ENCODE measurements at places on chromosomes 5 and 9. TPM values are rescaled to one million over a fixed set of nuclear protein-coding genes. Genes with fewer than 3 reads are reported as not detected.

PCDHGB1 gene
- 0.24 TPM for total RNA-seq

WDR38 gene
- total RNA-seq = not detected

MEF2C gene
- 0.85 TPM for total RNA-seq

DIPK1B gene
- 0.43 TPM for total RNA-seq

FOXI1 gene
- total RNA-seq = not detected

C7 gene
- not detected for total RNA-seq

PCDHAC2 gene
- total RNA-seq = 16.0 TPM

ENHO gene
- total RNA-seq = 0.48 TPM

SCGB3A2 gene
- total RNA-seq = not detected

Measured in tracheal epithelial cell (primary cell).